Right renal cortex interstitium (tissue), 3 donors: ENCODE measurements at places on chromosomes 11 and 22. TPM values are rescaled to one million over a fixed set of nuclear protein-coding genes. Genes with fewer than 3 reads are reported as not detected.

- DNase-seq = no peak
These were observed 1.9 kb downstream of the TSGA10IP start for GRCh38 chr11:65947133-65947532.

- DNase-seq = no peak
These were observed 412.7 kb downstream of the SOX6 start for GRCh38 chr11:15943418-15944197.

DNA sequence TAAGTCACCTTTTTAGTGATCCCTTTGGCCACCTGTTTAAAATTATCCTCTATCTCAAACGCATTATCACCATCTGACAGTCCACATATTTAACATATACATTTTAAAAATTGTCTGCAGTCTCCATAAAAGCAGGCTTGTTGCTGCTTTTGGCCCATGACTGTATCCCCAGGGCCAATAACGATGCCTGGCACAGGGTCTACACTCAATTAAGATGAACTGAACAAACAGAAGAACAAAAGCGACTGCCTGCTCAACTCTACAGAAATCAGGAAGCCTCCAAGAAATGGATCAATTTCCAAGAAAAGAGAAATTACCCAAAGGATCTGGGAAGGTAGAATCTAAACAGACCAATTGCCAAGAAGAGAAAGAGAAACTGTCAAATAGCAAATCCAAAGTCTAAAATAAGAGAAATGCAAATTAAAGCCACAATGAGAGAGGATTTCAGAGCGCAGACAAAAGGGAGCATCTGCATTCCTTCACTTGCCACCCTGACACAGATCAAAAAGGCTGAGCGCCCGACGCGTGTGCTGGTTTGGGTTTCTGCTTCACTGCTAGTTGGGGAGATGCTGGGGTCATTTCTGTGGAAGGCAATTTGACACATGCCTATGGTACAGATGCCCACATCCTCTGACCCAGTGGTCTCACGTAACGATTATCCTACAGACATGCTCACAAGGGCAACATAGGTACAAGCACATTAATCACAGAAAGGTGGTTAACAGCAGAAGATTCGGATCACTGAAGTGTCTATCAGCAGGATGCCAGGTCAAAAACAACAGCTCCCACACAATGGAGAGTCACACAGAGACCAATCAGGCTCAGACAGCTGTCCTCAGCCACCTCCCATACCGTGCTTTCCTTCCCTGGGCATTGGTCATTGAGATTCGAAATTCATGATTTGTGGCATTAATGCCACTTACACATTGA, 55.9 kb downstream of the SHISAL1 start:
- DNase-seq = no peak

OR5L1 gene
- polyA plus RNA-seq = not detected

DNA sequence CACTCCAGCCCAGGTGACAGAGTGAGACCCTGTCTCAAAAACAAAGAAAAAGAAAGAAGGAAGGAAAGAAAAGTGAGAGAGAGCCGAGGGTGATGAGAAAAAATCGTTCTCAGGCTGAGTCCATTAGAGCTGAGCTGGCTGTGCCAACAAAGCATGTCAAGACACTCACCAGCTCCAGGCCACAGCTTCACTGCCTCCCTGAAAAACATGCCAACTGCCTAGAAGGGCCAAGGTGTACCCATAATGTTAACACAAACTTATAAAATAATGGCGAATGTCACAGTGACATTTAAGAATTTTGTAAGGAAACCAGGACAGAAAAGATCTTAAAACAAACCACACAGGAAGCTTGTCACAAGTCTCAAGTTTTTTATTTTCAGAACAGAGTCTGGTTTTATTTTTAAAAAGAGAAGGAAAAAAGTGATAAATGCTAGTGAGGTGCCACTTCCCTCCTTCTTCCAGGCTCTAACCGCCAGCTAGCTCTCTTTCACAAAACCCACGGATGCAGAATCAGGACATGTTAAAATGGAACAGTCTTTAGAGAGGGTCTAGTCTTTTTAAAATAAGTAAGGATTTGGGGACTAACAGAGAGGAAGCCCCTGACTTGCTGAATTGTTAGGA, 5.1 kb downstream of the TMEM121B start:
- no peak for DNase-seq

DNA sequence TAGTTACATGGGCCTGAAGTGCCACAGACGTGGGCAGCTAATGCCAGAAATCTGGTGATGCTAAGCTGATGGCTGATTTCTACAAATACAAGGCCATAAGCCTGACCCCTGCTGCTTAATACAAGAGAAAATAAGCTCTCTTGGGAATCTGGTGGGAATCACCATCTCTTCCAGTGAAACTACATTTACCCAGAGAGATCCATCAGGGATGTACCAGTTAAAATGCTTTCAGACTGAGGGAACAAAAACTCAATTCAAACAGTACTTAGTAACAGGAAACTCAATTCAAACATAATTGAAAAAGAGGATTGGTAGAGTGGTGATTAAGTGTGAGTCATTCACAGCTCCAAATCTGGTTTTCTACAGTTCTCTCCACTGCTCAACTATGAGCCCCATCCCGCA, 1.7 kb upstream of the CAVIN3 start:
- no peak for DNase-seq

SIK2 gene
- 20.9 TPM for polyA plus RNA-seq

DNA sequence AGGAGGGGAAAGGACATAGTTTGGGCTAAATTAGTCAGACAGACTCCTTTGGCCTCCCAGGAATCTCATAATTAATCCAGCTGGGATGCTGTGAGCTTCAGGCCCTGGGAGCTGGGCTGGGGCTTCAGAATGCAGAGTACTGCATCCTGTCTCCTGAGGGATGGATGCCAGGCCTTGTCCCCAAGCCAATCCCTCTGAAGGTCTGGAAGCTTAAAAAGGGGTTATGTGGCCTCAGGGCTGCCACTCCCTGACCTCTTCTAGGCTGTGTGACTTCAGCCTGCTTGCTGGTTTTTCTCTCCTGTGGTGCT, 6.9 kb upstream of the LRRC32 start:
- no peak for DNase-seq

NXPE1 gene
- not detected for polyA plus RNA-seq

LINC01488 gene
- polyA plus RNA-seq = 0.06 TPM

GRCh38 chr11:75269367-75269660, 28.7 kb downstream of the TPBGL start:
- DNase-seq = no peak

SF3B2 gene
- 256 TPM for polyA plus RNA-seq

DNA sequence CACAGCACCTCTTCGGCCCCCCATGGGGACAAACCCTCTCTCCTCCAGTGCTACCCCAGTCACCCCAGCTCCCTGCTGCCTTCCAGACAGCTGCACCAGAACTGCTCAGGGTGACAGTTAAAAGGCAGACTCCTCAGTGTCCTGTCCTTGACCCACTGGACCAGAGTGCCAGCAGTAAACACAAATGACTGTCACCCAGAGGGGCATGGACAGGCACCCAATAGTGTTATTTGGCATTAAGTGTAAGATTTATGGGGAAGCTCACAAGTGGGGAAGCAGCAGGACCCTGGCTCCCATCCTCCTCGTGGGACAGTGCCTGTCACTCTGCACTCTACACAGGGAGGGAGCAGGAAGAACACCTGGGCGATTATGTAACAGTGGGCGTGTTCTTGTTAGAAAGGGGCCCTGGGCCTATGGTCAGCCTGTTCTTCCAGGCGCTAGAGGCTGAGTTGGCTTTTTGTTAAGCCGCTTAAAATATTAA, 5.0 kb downstream of the RPS19BP1 start:
- no peak for DNase-seq

DNA sequence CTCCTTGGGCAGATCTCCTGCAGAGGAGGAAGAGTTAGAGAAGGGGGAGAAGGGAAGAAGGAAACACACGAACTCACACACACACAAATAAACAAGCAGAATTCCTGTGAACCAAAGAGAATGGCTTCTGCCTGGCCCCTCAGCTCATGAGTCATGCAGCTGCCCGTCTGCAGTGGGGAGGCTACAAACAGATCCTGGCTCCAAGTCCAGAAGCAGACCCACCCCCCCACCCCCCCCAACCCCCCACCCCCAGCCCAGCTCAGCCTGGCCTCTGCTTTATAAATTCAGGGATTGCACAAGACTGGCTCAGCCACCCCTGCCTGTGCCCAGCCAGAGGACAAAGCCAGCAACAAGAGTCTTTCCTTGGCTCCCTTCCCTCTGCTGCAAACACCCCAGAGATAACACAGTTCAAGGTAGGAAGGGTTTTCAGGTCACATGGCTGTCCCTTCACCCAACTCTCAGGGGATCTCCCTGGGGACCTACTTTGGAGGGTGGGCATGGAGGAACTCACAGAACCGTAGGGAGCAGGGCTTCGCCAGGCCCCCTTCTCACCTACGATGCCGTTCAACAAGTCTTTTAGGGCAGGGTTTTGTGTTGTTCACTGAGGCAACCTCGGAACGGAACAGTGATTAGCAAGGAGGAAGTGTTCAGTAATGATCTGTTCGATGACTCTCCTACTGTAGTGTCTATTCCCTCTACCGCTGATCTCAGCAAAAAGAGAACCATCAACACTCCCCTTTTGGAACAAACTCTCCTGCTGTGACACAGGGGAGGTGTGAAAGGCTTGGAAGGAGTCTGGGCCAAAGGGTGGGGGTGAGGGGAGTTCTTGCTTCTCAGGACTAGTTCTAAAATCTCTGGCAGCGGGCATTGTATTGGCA, 35.5 kb downstream of the RPL27A start:
- DNase-seq = no peak

SNU13 gene
- 151 TPM for polyA plus RNA-seq

GRCh38 chr11:59195586-59195985, 17.1 kb downstream of the MPEG1 start:
- no peak for DNase-seq

GRCh38 chr11:936199-936598, 10.5 kb downstream of the AP2A2 start:
- no peak for DNase-seq

GAL3ST1 gene
- 19.4 TPM for polyA plus RNA-seq
